Stimulated activated CD8-positive, alpha-beta memory T cell treated with anti-CD3 and anti-CD28 coated beads, Interleukin-7, amount 100 ng/mL, for 24 hours (primary cell): ENCODE measurements at places on chromosomes 1 and 21.
A peak's percentile ranks its signal among the peaks of the same experiment; 100 is the strongest.

GRCh38 chr1:65211331-65211730 lies 63.3 kb downstream of the AK4 start:
- no peak for DNase-seq

GRCh38 chr1:238176441-238176840 lies 285.7 kb upstream of the ZP4 start:
- DNase-seq = no peak

- DNase-seq = no peak
Observed at GRCh38 chr1:85116856-85117255, 68.6 kb upstream of the MCOLN3 start.

GRCh38 chr1:2315674-2316450 lies 75.5 kb downstream of the MORN1 start:
- DNase-seq = no peak

GRCh38 chr21:43306911-43307676 lies 119.8 kb downstream of the SIK1 start:
- no peak for DNase-seq

DNA sequence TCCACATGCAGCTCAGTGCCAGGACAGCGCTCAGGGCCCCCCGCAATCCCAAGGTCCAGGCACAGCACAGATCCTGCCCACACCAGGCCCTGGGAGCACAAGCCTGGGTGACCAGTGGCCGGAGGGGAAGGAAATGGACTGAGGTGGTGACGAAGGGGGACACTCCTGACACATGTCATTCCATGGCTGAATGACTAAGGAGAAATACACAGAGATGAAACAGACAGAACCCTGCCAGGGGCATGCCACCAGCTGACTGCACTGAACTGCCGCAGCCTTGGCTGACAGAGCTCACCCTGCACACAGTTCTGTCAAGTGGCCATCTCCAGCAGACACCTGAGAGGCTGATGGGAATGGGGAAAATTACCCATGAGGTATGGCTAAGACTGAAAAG lies 56.1 kb downstream of the HSF2BP start:
- DNase-seq = no peak

- no peak for DNase-seq
Observed at GRCh38 chr1:96104506-96104905, 617.1 kb upstream of the PTBP2 start.

DNA sequence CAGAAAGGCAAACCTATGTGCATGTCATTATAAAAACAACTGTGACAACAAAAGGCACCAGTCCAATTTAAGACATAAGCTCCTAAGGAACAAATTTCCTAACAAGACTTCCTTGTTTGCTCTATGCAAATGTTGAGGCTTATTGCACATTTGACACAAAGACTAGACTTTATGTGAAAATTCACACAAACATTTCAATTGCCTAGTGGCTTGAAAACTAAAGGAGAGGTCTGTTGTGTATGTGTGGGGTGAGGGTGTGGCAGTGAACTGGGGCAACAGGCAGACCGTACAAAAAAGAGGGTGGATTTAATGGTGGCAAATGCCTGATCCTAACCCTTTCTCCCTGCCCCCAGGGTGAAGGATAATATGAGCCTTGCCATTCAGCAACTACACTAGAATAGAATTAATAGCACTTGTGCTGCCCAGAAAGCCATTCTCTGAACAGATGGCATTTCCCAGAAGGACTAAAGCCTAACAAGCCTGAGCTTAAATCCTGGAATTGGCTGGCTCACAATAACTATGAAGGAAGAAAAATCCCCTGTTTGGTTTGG lies 73.9 kb downstream of the GLUL start:
- no peak for DNase-seq

- no peak for DNase-seq
Observed at GRCh38 chr1:52393174-52393573, 11.0 kb downstream of the ORC1 start.

DNA sequence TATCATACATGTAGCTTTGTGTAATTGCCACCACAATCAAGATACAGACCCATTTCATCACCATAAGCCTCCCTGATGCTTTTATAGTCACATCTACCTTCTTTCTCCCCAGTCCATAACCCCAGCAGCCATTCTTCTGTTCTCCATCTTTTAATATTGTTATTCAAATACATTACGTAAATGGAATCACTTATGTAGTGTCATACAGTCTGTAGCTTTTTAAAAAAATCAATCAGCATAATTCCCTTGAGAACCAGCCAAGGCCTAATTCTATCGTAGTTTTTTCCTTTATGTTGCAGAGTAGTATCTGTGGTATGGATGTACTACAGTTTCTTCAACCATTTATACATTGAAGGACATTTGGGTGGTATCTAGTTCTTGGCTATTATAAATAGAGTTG lies 31.6 kb upstream of the WDR26 start:
- DNase-seq = no peak

DNA sequence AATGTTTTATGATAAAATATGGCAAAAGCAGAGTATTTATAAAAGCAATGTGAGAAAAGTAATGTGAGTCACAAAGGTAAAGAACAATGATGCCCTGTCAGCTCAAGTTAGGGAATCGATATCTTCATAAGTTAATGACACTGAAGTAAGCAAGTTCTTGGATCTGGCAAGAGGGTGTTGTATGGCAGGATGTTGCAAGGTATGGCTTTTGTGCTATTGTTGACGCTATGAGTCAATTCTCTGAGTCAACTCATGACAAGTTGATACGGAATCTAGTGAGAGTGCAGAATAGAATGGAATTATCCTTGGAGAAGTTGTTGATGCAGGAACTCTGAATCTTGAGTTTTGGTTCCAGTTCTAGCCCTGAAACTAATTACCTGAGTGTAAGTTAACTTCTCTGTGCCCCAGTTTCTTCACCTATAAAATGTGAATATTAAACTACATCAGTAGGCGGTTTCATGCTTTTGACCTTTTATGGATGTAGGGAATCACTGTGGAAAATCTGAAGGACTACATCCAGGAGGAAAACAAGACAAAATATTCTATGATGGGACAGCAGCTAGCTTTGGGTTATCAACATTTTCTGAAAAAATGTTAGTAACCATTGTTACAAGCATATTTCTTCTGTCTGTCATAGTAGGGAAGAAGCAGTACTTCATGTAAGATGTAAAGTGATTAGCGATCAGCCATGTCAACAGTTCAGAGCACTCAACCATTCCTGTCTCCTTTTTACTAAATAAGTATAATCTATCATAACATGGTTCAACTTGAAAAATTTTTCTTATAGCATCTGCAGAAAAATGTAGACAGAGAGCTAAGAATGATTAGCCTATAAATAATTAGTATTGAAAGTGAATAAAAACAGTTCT lies 96.9 kb downstream of the ATP6V1G3 start:
- no peak for DNase-seq

GRCh38 chr1:95504321-95504720 lies 270.3 kb downstream of the RWDD3 start:
- no peak for DNase-seq

DNA sequence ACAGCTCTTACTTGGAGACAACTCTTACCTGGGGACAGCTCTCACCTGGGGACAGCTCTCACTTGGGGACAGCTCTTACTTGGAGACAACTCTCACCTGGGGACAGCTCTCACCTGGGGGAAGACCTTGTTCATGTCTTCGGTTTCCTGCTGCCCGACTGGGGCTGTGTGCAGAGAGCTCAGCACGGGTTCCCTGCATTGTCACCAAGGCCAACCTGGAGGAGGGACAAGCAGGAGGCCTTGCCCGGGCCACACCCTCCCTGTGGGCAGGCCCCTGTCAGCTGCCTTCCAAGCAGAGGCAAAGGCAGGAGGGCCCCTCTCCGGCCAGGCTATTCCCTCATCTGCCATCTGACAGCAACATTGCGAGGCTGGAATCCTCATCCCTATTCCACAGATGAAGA lies at the start of gene LDLRAD1:
TSS of gene LDLRAD1 (minus strand) at position 208 of the 400 bp plus-strand sequence. CDS start at position 134, 74 bp downstream.
- no peak for DNase-seq

GRCh38 chr1:26336477-26337205 lies 17.3 kb downstream of the CRYBG2 start:
- peak; percentile 68 for DNase-seq

- DNase-seq = no peak
Observed at GRCh38 chr1:156908541-156908940, 11.9 kb upstream of the LRRC71 start.

- no peak for DNase-seq
Observed at GRCh38 chr1:166884971-166885370, 8.9 kb upstream of the TADA1 start.

- DNase-seq = no peak
Observed at GRCh38 chr1:219179293-219179692, 5.6 kb downstream of the LYPLAL1 start.

- DNase-seq = no peak
Observed at GRCh38 chr1:153795330-153795837, 20.2 kb downstream of the SLC27A3 start.

DNA sequence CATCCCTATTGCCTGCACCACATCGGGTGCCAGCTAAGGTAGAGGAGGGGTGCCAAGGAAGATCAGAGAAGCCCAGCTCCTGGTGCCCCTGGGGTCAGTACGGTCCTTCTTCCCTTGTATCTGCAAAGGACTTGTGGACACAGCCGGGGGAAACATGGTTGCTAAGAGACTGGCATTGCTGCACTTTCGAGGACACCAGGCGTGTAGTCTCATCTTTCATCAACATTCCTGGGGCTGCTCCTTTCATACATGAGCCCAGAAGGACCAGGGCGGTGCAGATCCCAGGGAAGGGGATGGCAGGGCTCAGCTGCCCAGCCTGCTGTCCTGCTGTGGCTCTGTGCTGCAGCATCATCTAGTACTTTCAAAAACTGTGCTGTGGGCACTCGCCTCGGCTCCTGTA lies 61.0 kb downstream of the RUNX1 start:
- no peak for DNase-seq

GRCh38 chr1:234733427-234733826 lies 123.4 kb upstream of the IRF2BP2 start:
- no peak for DNase-seq

DNA sequence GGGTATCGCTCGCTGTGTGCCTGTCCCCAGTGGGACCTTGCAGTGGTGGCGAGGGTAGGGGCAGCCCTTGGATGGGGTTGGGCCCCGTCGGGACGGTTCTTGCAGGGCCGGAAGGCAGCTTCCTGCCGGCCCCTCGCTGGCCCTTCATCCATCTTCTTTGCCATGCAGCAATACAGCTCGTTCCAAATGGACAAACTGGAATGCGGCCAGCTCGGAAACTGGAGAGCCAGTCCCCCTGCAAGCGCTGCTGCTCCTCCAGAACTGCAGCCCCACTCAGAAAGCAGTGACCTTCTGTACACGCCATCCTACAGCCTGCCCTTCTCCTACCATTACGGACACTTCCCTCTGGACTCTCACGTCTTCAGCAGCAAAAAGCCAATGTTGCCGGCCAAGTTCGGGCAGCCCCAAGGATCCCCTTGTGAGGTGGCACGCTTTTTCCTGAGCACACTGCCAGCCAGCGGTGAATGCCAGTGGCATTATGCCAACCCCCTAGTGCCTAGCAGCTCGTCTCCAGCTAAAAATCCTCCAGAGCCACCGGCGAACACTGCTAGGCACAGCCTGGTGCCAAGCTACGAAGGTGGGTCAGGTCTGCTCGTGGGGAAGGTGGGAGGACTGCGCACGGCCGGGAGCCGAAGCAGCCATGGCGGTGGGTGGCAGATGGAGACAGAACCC lies 45.8 kb downstream of the SIM2 start:
- DNase-seq = no peak

GRCh38 chr1:228333739-228334115 lies 72.9 kb downstream of the TRIM11 start:
- no peak for DNase-seq

- no peak for DNase-seq
Observed at GRCh38 chr21:32565856-32566465, 19.4 kb downstream of the TCP10L start.

DNA sequence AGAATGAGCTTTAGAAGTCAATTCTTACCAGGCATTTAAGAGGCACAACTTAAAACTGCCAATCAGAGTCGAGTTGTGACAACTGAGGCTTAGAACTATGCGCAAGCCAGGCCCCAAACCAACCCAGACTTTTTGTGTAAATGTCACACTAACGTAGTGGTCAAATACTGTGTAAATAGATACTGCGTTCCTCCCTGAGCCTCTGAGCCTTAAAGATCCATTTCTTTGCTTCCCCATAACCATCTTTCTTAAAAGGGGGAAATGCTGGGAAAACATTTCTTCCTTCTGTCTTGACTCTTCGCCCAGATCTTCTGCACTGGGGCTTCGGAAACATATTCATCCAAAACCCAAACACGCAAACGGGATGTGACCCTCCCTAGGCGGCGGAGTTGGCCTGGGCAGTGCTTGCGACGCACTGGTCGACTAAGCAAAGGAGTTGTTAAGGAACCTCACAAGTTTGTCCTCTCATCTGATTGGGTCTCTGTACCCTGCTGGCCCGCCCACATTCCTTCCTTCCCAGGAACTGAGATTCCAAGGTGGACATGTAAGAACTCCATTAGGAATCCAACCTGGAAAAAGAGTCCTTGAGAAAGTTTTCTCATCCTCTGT lies 2.6 kb downstream of the ADAMTS5 start:
- no peak for DNase-seq

- DNase-seq = no peak
Observed at GRCh38 chr1:205214756-205215155, 3.3 kb upstream of the DSTYK start.

GRCh38 chr1:209291715-209292114 lies 291.8 kb upstream of the CAMK1G start:
- no peak for DNase-seq

DNA sequence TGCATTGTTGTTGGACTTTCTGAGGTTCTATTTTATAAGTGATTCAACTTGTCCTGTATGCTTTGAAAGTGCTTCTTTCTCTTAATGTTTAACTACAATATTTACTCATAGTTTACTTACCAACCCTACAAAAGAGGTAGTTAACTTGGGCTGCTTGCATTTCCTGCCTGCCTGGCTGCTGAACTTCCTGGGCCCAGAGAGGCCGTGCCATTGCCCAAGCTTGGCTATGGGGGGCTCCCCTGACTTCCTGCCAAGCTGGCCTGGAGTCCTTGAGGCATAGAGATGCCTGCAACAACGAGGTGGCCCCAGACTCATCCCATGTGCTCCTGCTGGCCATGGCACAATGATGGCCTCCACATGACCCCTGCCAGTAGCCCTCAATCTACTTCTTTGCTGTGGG lies 361.6 kb upstream of the PLD5 start:
- no peak for DNase-seq
